Brain pericyte (primary cell): ENCODE measurements at places on chromosomes 5 and 9.
A peak's percentile ranks its signal among the peaks of the same experiment; 100 is the strongest.

GRCh38 chr9:2496934-2497333, 124.7 kb upstream of the VLDLR start:
- DNase-seq: no peak

DNA sequence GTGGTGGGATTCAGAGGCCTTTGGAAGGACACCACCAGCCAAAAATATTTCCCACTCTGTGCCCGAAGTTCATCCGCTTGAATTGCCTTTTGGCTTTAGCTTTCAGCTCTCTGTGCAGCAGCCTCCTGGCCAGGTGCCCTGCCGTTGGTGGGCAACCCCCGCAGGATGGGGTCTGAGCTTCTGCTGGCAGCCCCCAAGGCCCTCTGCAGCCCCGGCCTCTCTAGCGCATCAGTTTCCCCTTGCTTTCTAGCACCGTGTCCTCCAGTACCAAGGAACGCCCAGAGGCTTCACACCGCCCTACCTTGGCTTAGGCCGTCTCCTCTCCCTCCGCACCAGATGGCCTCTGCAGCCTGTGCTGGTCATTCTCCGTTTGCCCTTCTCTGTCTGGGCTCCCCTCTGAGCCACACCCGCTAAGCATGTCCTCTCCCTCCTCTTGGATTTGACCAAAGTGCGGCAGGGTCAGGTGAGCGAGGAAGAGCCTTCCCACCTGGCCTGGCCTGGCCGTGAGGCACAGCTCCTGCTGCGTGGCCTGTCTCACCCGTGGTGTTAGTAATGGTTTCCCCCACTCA, 4.2 kb upstream of the TSC1 start:
- DNase-seq: no peak

GRCh38 chr5:16550316-16550952, 66.4 kb downstream of the RETREG1 start:
- DNase-seq: no peak

- no peak for DNase-seq
Observed at GRCh38 chr9:134730761-134731496, 89.3 kb downstream of the COL5A1 start.

- no peak for DNase-seq
Observed at GRCh38 chr5:10467281-10468198, 25.9 kb downstream of the ROPN1L start.

GRCh38 chr9:14485366-14485765, 171.4 kb upstream of the NFIB start:
- no peak for DNase-seq

- peak; percentile 16 for DNase-seq
Observed at GRCh38 chr9:87594194-87594593, 96.5 kb downstream of the DAPK1 start.
